Mesenteric fat pad (tissue), 1 donor: ENCODE measurements at places on chromosomes 6 and 20. TPM values are rescaled to one million over a fixed set of nuclear protein-coding genes. Genes with fewer than 3 reads are reported as not detected.

Gene TMEM244
- not detected for total RNA-seq

Gene OR2H1
- total RNA-seq = not detected

Gene ANKRD66
- total RNA-seq = not detected

Gene CNKSR3
- total RNA-seq = 9.9 TPM

Gene KHDRBS2
- total RNA-seq = not detected

Gene LRRC73
- 0.45 TPM for total RNA-seq

Gene FLRT3
- 0.06 TPM for total RNA-seq

Gene CST2
- total RNA-seq = not detected

Gene MOG
- not detected for total RNA-seq

Gene GABRR2
- 2.2 TPM for total RNA-seq

Gene TSPO2
- not detected for total RNA-seq

Gene TRDN
- total RNA-seq = 0.77 TPM

Gene LRRC1
- total RNA-seq = 6.2 TPM

Gene GHRH
- total RNA-seq = not detected

Gene HLA-C
- total RNA-seq = 425 TPM
